ENCODE measurements at places on chromosomes 7 and 10.

DNA sequence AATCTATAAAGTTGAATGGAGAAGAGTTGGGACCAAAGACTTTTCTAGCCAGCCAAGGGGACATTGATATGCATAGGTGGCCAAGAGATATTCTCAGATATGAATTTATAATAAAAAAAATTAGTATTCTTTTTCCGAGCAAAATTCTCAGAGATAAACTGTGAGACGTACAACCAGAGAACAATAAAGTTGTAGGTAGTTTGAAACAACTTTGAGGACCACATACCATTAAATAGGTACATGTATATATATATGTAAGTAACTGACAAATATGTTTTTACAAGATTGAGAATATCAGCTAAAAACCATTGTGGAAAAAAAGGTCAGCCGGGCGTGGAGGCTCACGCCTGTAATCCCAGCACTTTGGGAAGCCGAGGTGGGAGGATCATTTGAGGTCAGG is 56.5 kb downstream of the EXOC4 start:
- DNase-seq, result no peak

GRCh38 chr10:4677296-4678021 is 148.5 kb upstream of the AKR1E2 start:
- DNase-seq, result no peak

- no peak for DNase-seq
Observed at GRCh38 chr10:97000487-97001182, 168.5 kb downstream of the LCOR start.

- no peak for DNase-seq
Observed at GRCh38 chr7:5237286-5237685, 45.5 kb upstream of the SLC29A4 start.

- no peak for DNase-seq
Observed at GRCh38 chr10:133129071-133129858, 30.8 kb upstream of the KNDC1 start.

GRCh38 chr10:77226020-77226419 is 411.6 kb downstream of the KCNMA1 start:
- DNase-seq, result no peak

GRCh38 chr7:100443096-100443840 is 7.0 kb upstream of the PPP1R35 start:
- DNase-seq, result no peak

- no peak for DNase-seq
Observed at GRCh38 chr7:4204513-4205165, 477.5 kb upstream of the FOXK1 start.

GRCh38 chr7:98210513-98211220 is 572 bp upstream of the BHLHA15 start:
- DNase-seq, result no peak

GRCh38 chr10:72503694-72504438 is 122.0 kb downstream of the MICU1 start:
- no peak for DNase-seq

DNA sequence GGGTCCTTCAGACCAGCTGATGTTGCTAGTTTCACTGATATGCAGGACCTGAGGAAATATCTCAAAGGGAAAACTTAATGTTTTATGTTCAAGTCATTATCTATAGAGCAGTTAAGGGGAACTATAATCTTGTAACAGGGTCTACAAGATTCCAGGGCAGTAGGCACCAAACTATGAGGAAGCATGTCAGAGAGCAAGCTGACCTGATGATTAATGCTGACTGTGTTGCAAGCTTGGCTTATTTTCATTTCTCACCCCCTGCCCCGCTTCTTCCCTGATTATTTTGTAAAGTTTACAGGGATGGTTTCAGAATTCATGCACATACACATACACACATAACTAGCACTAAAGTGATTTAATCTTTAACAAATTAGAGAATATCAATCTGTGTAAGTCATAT is 84.3 kb upstream of the CACNA2D1 start:
- DNase-seq, result no peak

DNA sequence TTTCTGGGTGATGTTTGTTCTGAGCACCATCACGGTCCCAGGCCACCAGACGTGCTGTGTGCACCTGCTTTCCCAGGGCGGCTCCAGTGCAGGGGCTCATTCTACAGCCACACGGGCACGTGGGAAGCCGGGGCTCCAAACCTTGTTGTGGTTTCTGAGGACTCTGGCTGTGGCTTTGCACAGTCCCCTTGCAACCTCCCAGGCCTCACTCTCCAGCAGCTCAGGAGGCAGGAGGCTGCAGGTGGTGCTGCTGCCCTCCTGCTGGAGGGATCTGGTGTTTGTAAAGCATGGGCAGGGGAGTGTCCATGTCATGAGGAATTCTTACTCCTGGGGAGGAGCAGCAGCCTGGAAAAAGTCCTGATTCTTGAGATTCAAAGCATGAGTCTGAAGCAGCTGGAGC is 54.3 kb downstream of the INSYN2A start:
- no peak for DNase-seq

GRCh38 chr7:36951257-36951697 is 227.0 kb upstream of the AOAH start:
- DNase-seq, result no peak

GRCh38 chr10:132900211-132900756 is 42.1 kb downstream of the CFAP46 start:
- DNase-seq, result no peak

- no peak for DNase-seq
Observed at GRCh38 chr10:91190876-91191583, 29.4 kb upstream of the PCGF5 start.

GRCh38 chr7:134554417-134554966 is 5.6 kb downstream of the AKR1B15 start:
- DNase-seq, result no peak

- no peak for DNase-seq
Observed at GRCh38 chr7:70259502-70259901, 661.2 kb downstream of the AUTS2 start.

- no peak for DNase-seq
Observed at GRCh38 chr10:108500396-108500795, 1335.9 kb upstream of the SORCS1 start.

DNA sequence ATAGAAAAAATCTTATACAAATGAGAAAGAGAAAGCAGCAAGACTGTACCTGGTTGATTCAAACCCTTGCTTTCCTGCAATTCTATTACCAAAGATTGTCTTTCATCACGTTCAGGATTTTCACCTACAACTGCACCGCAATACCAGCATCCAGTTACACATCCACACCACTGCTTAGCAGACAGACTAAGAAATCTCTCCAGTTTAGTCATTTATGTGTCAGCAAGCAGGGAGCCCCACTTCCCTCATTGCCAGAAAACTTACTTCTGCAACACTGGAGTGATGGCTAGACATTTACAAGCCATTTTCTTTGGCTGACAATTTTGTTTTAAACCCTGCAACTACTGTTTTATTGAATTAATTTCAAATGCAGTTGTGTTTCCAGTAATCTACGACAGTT is 359.6 kb upstream of the MEOX2 start:
- no peak for DNase-seq

- no peak for DNase-seq
Observed at GRCh38 chr10:28939281-28940157, 262.2 kb downstream of the BAMBI start.
